Ecto neural progenitor cell (in vitro differentiated cells): ENCODE measurements at places on chromosomes 1 and 21.

DNA sequence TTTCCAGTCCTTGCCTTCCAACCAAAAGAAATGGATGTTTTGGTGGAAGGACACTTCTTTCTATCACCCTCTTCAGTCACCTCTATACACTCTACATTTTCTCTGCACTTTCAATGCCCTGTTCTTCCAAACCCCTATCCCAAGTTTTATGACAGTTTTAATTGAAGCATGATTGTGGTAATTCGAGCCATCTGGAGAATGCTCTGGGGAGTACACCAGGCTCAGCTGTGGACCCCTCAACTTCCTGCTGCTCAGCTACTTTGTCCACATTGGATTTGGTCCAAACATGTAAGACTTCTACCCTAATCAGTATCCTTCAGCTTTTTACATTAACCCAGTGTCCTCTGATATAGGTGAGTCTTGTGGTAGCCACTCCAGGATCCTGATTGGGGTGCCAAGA is 129.6 kb downstream of the SYT2 start:
- DNase-seq: no peak

GRCh38 chr1:3074800-3075199 is 5.8 kb downstream of the PRDM16 start:
- DNase-seq: no peak

- DNase-seq: no peak
Measured at GRCh38 chr1:98176414-98176813, 255.6 kb upstream of the DPYD start.

DNA sequence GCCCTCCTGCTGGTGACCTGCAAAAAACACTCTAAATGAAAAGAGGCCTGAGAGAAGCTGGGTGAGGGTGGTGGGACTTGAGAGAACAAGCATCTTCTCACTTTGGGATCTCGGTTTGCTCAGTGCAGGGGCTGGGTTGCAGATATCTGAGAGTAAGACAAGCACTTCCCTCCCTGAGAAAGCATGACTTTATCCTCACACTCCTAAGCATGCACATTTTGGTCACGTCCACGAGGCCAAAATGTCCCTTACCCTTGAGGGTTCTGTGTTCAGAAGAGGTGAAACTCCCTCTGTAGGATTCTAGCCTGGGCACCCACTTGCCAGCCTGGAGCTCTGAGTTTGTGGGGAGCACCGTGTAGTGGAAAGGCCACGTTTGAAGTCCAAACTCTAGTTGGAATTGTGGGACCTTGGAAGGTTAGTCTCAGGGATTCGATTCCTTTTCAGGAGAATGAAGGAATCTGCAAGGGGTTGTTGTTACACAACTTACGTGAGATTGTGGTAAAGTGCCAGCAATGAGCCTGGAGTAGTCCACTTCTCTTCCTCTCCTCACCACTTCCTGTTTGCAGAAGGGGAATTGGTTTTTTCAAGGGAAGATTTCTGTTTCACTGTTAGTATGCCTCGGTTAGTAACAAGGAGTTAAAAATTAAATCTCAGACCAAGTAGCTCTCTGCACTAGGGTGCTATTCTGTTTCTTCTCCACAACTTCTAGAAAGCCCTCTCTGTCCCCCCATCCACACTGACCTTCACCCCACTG is 3.0 kb downstream of the FCAMR start:
- no peak for DNase-seq

- DNase-seq: no peak
Measured at GRCh38 chr1:155944444-155944799, 3.0 kb downstream of the RXFP4 start.

DNA sequence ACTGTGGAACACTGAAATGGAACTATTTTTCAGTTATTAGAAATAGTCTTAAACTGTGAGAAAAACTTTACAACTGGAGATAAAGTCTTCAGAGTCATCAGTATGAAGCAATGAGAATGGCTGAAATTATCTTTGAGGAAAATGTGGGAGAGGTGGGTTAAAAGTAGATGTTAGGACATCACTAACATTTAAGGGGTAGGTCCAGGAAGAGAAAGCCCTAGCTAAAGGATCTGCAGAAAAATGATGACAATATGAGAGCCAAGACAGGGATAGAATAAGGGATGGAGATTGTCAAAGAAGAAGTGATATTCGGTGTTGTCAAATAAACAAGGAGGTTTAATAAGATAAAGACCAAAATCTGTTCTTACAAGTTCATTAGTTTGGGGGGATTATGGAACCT is 123.3 kb upstream of the GPR52 start:
- DNase-seq: no peak

- DNase-seq: no peak
Measured at GRCh38 chr1:83857103-83857502, 141.8 kb downstream of the TTLL7 start.

GRCh38 chr1:205382561-205382960 is 25.8 kb upstream of the KLHDC8A start:
- DNase-seq: no peak

GRCh38 chr1:119132179-119132578 is 8.3 kb downstream of the WARS2 start:
- DNase-seq: no peak

- DNase-seq: no peak
Measured at GRCh38 chr1:23875382-23875781, 7.3 kb upstream of the FUCA1 start.

DNA sequence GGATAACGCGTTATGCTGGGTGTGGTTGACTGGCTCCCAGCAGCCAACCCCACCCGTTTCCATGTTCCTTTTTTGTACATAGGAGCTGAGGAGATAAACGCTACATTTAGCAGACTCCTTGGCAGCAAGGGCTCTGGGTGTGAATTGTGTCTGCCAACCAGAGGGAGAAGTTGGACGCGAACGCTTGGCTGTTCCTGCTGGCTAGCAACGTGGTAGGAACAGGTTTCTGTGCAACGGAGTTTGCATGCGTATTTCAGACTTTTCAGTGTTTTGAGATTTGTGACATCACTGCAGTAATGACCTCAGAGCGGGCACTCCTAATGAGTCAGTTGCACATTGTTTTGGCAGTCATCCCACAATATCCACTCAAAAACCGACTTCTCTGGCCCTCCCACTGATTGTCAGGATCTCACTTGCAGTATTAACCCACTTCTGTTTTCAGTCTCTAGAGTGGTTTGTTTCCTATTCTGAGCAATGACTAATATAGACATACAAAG is 98.7 kb upstream of the RGS1 start:
- DNase-seq: no peak

GRCh38 chr1:61926597-61926996 is 184.3 kb downstream of the PATJ start:
- no peak for DNase-seq

DNA sequence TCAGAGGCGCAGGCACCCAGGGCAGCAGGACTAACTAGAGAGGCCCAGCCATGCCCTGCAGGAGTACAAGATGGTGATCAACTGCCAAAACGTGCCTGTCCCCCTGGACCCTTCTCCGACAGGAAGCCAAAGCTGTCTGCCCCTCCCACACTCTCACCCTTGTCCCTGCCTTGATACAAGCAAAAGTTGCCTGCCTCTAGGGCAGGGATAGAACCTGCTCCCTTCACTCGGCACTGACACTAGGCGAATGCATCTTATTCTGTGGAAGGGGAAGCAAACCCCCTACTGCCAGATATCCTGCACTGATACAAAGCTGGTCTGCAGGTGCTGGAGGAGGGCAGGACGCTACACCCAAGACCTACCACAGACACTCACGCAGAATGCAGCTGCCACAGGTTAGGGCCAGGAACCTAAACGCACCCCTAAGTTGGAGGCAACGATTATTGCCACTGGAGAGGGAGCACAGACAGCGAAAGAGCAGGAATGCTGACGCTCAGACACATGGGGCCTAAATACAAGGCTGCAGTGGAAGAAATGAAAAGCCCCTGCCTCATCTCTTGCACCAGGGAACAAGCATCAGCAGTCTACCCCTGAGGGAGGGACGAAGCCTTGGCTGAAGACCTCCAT is 3.7 kb downstream of the TARBP1 start:
- peak; percentile 50 for DNase-seq

GRCh38 chr1:151157067-151157531 is 650 bp downstream of the TNFAIP8L2 start:
- no peak for DNase-seq

DNA sequence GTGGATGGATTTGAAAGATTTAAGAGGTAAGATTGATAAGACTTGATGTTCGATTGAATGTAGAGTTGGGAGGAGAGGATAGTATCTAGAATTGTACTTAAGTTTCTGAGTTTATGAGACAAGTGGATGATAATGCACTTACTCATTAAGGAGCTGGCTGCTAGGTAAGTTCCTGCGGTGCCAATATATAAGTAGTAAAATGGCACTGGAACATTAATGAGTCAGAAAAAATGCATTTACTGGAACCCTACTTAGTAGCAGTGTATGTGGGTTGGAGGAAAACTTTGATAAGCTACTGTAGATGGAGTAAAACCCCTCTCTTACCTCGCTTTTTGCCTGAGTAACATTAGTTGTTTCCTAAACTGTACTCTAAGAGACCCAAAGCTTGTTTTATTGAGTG is 68.2 kb downstream of the ZFYVE9 start:
- no peak for DNase-seq

DNA sequence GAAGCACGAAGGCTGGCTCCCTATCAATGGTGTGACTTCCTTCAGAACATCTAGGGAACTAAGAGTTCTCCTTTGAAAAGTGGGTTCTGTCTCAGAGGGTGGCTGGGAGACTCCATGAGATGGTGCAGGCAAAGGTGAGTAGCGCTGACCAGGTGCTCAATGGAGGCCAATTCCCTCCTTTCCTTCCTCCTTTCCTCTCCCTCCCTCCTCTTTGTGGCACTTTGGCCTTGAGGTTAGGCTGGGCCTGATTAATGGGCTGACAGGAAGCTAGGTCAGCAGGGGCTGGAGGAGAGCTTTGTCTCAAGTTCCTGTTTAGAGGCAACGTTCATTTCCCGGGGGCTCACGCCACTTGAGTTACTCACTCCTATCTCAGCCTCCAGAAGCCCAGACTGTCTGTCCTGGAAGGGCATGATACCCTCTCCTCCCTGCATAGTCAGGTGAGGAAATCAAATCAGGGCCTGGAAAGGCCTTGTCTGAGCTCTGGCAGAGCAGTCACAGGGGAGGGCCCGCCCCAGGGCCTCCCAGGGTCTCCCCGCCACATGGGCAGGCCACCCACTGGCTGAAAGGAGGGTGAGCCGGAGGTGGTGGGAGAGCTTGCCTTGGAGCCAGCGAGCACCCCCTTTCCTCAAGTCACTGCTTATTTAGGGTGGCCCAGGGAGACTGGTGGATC is 58.4 kb upstream of the SSBP3 start:
- DNase-seq: peak; percentile 51

DNA sequence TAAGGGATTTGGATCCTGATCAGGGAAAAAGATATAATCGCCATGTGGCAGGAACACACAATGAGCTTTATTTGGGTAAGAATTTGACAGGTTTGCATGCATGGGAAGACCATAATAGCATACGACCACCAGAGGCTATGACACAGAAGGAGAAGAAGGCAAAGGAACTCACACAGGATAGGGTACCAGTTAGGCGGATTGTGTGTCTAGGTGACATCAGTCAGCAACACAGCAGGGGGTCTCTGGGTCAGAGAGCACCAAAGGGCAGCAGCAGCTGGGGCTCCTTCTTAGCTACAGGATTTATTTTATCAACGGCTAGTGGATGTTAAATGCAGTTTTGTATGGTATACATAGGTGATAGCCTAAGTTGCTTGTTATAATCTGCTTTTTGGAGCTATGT is 551.3 kb downstream of the KCNT2 start:
- peak; percentile 49 for DNase-seq

- no peak for DNase-seq
Measured at GRCh38 chr1:6163191-6163972, 16.7 kb downstream of the CHD5 start.

GRCh38 chr1:181135437-181135731 is 46.9 kb downstream of the IER5 start:
- no peak for DNase-seq

- DNase-seq: no peak
Measured at GRCh38 chr1:202553560-202554038, 156.7 kb downstream of the SYT2 start.

GRCh38 chr1:29520571-29521437 is 284.5 kb downstream of the PTPRU start:
- DNase-seq: peak; percentile 36

DNA sequence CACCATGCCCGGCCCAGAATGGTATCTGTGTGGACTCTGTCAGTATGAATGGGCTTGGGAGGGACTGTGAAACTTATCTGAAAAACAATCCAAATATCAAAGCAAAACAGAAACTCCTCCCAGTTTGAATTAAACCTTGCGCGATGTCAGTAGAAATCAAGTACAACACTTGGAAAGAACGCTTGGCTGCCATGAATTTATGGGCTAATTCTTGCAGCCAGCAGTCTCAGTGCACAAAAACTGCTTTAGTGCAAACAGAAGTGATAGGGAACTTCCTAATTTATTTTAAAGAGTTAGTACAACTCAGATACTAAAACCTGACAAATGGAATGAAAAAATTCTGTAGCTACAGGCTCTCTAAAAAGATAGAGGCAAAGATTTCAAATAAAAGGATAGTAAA is 8.5 kb downstream of the CLCA1 start:
- DNase-seq: no peak

- no peak for DNase-seq
Measured at GRCh38 chr1:112465122-112465521, 43.6 kb upstream of the WNT2B start.

DNA sequence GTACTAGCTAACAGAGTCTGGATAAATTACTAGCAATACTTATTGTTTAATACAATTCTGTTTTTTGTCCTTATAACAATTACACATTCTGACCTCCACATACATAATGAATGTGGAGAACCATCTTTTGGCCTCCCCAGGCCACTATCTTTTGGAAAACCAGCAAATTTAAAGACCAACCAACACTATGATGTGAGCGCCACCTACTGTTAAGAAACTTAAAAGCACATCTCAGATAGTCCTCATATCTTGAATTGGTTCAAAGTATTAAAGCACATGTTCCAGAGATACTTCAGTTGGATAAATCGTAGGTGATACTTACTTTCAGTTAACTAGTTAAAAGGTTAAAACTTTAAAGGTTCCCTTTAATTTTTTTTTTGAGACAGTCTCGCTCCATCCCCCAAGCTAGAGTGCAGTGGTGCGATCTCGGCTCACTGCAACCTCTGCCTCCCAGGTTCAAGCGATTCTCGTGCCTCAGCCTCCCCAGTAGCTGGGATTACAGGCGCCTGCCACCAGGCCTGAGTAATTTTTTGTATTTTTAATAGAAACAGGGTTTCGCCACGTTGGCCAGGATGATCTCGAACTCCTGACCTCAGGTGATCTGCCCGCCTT is 29.3 kb upstream of the USP1 start:
- DNase-seq: no peak

DNA sequence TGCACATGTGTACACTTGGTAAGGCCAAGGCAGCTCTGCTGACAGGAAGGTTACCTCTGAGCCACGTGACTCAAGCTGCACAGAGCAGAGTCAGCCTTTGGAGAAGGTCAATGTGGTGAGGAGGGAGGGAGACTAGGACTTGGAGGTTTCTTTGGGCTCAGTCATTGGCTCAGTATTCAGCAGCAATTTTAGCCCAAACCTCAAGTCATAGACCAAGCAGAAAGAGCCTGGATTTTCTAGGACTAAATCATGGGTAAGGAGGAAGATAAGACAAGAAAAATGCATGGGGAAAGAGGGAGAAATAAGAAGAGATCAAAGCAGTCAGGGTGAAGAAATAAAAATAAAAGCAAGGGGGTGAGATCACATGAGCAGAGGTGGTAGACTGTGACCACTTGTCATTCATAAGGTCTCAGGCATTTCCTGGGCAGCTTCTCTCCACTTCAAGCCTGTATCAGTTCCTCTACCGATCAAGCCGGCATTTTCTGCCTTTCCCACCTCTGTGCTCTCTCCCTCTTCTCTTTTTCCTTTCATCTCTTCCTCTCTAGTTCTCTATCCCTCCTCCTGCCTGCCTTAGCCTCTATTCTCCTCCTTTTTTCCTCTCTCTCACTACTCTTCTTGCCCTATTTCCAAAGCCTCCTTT is 51.7 kb upstream of the DUSP10 start:
- no peak for DNase-seq
